ENCODE measurements at places on chromosomes 5 and 9.

- no peak for DNase-seq
Measured at GRCh38 chr5:84783003-84783402, 398.3 kb upstream of the EDIL3 start.

GRCh38 chr5:65553941-65554340, 9.0 kb downstream of the CENPK start:
- DNase-seq, result no peak

DNA sequence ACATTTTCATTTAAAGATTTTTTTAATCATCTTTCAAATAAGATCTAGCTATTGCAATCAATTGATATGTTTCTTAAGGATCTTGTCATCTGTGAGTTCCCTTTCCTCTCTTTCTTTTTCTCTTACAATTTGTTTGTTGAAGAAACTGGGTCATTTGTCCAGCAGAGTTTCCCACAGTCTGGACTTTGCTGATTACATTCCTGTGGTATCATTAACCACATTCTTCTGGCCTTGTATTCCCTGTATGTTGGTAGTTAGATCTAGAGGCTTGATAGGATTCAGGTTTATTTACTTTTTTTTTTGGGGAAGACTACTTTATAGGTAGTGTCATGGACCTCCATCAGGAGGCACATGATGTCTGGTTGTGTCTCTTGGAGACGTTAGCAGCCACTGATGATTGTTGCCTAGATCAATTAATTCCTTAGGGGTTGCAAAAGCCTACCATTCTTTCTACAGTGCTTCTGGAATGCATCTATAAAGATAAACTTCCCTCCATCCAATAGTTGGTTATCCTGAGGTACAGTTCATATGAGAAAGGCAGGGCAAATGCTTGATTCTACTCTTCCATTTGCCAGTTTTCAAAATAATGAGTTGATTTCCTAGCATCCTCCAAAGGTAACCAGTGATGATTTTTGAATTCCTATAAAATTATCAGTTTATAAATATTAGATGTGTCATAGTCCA, 14.3 kb downstream of the PDE8B start:
- no peak for DNase-seq

- peak; percentile 5 for DNase-seq
Measured at GRCh38 chr9:102185962-102186361, 447.5 kb upstream of the GRIN3A start.

DNA sequence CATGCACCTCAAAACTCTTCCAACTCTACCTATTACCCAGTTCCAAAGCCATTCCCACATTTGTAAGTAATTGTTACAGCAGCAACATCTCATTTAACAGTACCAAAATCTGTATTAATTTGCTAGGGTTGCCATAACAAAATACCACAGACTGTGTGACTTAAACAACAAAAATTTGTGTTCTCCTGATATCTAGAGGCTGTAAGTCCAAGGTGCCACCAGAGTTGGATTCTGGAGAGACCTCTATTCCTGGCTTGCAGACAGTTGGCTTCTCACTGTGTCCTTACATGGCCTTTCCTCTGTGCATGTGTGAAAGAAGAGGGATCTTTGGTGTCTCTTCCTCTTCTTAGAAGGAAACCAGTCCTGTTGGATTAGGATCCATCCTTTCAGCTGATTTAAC, 203.8 kb upstream of the PIK3R1 start:
- no peak for DNase-seq

GRCh38 chr5:88550736-88551135, 282.1 kb upstream of the TMEM161B start:
- no peak for DNase-seq

GRCh38 chr5:82106207-82106606, 134.4 kb downstream of the ATG10 start:
- peak; percentile 58 for DNase-seq

- DNase-seq, result no peak
Measured at GRCh38 chr5:126360467-126360866, 62.7 kb upstream of the GRAMD2B start.

DNA sequence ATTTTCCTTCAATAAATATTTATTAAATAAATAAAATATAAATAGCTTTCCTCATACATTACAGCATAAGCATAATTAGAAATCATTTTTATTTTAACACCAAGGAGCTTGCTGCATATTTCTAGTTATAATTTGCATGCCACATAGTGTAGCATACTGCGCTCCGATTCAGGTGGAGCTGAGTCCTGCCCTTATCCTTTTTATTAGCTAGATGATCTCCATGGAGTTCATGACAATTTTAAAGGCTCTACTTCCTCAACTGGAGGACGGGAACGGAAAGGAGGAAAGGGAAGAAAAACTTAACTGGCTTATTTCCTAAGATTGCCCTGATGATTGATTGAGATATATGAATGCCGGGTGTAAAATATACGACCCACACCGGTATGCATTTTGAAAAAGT, 385.2 kb downstream of the PLK2 start:
- no peak for DNase-seq

DNA sequence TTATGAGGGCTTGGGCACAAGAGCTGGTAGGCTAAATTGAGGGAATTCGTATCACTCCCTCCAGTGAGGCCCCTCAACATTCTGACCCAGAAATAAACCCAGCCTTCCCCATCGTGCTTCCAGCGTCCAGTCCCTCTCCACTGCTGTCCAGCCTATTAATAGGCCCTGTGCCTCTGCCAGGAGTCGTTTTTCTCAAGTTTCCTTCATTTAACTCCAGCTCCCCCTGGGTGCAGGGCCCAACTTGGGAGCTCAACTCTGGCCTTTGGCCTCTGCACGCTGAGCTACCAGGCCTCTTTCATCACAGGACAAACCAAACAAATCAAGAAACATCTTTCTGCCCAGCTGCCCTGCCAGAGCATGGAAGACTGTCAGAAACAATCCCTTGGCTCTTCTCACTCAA, 10.0 kb downstream of the HBEGF start:
- DNase-seq, result no peak

DNA sequence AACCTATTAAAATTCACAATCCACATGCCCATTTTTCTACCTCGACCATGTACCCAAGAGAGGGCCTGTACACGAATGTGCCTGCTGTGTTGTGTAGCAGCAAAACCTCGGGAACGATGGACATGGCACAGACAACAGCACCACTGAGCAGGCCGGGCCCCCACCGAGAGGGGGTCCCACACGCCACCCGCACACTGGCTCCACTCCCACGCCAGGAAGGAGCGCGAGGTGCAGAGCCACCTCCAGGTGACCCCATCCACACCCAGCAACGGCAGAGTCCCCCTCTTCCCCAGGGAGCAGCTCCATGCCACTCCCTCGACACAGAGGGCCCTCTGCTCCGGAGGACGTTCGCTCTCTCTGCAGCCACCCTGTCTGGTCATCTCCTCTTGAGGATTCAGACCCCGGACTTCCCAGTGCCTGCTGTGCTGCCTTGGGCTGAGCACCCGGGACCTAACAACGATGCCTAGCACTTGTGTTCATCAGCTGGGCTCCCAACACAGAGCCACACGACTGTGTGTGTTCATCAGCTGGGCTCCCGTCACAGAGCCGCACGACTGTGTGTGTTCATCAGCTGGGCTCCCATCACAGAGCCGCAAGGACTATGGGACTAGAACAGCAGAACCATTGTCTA, 25.3 kb upstream of the ADAMTS2 start:
- DNase-seq, result no peak

DNA sequence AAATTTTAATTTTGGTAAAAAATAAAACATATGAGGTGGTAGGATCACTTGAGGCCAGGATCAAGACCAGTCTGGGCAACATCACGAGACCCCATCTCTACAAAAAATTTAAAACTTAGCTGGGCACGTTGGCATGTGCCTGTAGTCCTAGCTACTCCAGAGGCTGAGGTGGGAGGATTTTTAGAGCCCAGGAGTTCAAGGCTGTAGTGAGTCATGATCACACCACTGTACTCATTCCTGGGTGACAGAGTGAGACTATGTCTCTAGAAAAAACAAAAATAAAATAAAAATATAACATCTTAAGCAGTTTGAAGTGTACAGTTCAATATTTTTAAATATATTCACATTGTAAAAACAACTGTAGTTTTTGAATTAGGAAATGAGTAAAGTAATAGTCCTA, 108.3 kb downstream of the SMIM15 start:
- DNase-seq, result peak; percentile 47

- DNase-seq, result peak; percentile 76
Measured at GRCh38 chr9:74125941-74126340, 371.2 kb upstream of the RORB start.

GRCh38 chr9:5714501-5715401, 85.8 kb downstream of the RIC1 start:
- peak; percentile 50 for DNase-seq

DNA sequence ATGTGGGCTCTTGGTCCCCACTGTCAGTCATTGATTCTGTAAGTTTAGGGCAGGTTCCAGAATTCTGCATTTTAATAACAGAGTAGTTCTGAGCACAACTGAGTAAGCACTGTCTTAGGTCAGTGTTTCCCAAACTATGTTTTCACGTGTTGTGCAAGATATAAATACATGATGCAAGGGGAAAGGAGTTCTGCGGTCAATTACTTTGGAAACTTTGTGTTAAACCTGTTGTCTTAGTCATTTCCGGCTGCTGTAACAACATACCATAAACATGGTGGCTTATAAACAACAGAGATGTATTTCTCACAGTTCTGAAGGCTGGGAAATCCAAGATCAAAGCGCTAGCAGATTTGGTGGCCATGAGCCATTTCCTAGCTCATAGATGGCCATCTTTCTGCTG, 69.8 kb downstream of the EQTN start:
- no peak for DNase-seq

GRCh38 chr5:59506285-59506877, 387.1 kb downstream of the PDE4D start:
- peak; percentile 45 for DNase-seq

GRCh38 chr5:111509119-111509518, 3.2 kb downstream of the STARD4 start:
- no peak for DNase-seq

DNA sequence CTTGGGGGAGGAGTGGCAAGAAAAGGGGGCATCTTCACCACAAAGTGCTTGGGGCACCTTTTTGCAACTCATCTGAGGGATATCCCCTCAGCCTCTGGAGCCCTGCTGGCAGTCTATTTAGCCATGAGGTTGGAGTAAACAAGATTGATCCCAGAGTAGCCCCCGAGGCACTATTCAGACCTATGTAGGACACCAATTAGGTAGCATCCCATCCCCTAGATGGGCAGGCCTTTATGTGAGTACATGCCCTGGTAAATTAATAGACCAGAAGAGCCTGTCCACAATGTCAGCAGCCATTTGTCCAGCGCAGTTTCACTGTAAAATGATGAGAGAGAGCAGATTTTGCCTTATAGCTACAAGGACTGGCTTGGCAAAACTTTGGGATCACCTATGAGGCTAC, 221.4 kb downstream of the DRD1 start:
- no peak for DNase-seq

DNA sequence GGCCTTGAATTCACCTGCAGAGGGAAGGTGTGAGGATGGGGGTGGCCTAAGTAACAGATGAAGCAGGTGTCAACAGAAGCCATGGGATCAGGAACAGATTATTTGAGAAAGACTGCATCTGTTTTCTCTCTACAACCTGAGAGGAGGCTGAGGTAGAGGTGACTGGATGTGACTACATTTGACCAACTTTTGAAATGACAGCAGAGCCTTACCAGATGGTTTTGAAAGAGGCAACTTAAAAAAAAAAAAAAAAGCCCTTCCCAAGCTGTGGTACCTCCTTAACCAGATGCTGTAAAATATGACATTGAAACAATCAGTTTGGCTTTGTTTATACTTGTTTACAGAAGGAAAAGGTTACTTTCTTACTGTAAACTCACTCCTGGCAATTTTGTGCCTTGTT, 108.6 kb downstream of the TRIO start:
- DNase-seq, result no peak

DNA sequence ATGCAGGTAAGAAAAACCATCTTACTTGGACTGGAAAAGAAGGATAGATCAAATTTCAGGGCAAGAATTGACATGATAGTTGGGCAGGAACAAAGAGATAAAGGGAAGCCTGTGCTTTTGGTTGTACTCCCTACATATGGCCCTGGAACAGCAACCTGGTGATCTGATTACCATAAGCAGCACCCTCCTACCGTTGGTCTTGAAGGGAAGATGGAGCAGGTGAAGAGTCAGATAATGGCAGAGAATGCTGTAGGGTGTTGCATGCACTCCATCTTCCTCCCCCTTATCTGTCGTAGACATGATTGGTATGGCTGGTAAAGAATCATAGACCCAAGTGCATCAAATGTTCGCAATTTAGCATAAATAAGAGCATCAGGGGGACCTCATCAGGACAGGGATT, 4.7 kb downstream of the IRGM start:
- DNase-seq, result no peak

DNA sequence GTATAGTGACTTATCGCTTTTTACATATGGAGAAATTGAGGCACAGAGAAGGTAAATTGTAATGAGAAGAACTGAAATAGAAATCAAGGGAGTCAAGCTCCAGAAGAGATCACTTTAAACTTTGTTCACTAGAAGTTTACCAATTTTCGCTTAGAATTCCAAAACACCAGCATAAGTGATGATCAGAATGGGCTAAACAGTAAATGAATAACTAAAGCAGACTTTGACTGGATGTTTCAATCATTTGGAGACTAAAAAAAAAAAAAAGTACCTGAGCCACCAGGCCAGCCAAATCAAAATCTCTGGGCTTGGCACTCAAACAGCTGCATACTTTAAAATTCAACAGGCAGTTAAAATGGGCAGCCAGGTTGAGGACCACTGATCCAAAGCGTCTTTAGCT, 38.2 kb upstream of the FYB1 start:
- no peak for DNase-seq

GRCh38 chr9:91044354-91044753, 242.7 kb downstream of the SYK start:
- no peak for DNase-seq

DNA sequence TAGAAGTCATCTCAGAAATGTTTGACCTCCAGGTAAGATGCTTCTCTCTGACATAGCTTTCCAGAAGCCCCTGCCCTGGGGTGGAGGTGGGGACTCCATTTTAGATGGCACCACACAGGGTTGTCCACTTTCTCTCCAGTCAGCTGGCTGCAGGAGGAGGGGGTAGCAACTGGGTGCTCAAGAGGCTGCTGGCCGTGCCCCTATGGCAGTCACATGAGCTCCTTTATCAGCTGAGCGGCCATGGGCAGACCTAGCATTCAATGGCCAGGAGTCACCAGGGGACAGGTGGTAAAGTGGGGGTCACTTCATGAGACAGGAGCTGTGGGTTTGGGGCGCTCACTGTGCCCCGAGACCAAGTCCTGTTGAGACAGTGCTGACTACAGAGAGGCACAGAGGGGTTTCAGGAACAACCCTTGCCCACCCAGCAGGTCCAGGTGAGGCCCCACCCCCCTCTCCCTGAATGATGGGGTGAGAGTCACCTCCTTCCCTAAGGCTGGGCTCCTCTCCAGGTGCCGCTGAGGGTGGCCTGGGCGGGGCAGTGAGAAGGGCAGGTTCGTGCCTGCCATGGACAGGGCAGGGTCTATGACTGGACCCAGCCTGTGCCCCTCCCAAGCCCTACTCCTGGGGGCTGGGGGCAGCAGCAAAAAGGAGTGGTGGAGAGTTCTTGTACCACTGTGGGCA, 642 bp downstream of the CSF2 start:
- DNase-seq, result no peak

All from ACHN (cell line).